ENCODE measurements at places on chromosomes 4 and X. TPM values are rescaled to one million over a fixed set of nuclear protein-coding genes. Genes with fewer than 3 reads are reported as not detected.

GRCh38 chr4:2487632-2488031, 18.7 kb downstream of the RNF4 start:
- DNase-seq: no peak

- DNase-seq: no peak
Measured at GRCh38 chrX:82163701-82164100, 961.8 kb downstream of the SH3BGRL start.

DNA sequence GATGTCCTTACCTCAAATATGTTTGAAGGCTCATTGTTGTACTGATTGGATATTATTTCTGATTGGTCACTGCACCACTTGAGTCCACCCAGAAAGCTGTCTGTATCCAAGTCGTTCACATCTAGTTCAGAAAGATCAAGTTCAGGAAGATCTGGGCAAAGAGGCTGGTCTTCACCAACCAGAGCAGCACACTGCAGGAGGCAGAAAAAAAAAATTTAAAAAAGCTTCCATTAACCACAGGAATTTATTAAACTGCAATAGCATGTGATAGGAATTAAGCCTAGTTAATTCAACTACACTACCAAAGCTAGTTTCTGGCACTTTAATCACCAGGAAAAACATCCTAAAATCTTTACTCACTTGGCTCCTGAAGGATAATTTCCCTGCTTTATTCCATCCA, 5.1 kb downstream of the PPARGC1A start:
- no peak for DNase-seq

- no peak for DNase-seq
Measured at GRCh38 chrX:71872542-71873458, 37.8 kb upstream of the NHSL2 start.

DNA sequence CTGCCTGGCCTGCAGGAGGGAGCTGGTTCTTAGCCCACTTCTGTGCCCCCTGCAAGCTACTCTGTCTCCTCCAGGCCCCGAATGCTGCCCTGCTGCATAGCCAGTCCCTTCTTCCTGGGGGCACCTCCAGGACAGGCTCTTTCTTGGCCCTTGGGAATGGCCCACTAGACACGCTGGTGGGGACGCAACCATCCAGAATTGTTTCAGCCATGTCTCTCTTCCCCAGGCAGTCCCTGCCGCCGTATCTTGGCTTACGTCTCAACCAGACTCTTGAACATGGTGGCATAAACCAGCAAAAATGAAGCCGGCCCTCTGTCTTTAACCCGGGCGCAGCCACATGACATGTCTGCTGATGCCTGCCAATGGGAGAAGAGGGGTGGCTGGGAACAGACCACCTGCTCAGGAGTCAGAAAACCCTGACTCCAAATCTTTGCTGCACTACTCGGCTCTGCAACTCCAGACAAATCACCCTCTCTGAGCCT, 9.0 kb downstream of the LRPAP1 start:
- no peak for DNase-seq

DNA sequence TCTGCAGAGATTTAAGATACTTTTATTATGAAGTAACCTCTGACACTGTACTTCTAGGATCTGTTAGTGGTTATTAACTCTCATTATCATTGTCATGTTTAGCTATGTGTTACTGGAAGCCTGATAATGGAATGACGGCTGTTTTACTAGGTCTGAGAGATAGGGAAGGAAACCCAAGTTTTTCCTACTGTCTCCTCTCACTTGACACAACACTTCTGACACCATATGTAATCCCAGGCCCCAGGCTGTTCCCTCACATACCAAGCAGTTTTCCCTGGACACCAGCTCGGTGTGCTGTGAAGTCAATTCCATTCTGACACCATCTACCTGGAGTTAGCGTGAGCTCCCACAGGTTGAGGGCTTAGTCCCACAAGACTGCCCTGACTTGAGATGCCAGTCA, 85.6 kb downstream of the ZNF674 start:
- DNase-seq: no peak

GRCh38 chr4:47525154-47525819, 40.2 kb downstream of the ATP10D start:
- peak; percentile 89 for DNase-seq

DNA sequence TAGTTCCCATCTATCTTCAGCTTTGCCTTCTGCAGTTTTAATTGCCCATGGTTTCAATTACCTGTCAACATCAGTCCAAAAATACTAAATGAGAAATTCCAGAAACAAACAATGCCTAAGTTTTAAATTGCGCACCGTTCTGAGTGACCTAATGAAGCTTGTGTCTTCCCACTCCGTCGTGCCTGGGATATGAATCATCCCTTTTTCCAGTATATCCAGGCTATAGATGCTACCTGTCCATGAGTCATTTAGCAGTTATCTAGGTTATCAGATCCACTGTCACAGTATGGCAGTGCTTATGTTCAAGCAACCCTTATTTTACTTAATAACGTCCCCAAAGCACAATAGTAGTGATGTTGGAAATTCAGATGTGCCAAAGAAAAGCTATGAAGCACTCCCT, 363.6 kb upstream of the FAM241A start:
- no peak for DNase-seq

GRCh38 chr4:22745234-22745633, 52.5 kb downstream of the GBA3 start:
- DNase-seq: no peak

- no peak for DNase-seq
Measured at GRCh38 chr4:90792696-90793095, 665.5 kb downstream of the CCSER1 start.

DNA sequence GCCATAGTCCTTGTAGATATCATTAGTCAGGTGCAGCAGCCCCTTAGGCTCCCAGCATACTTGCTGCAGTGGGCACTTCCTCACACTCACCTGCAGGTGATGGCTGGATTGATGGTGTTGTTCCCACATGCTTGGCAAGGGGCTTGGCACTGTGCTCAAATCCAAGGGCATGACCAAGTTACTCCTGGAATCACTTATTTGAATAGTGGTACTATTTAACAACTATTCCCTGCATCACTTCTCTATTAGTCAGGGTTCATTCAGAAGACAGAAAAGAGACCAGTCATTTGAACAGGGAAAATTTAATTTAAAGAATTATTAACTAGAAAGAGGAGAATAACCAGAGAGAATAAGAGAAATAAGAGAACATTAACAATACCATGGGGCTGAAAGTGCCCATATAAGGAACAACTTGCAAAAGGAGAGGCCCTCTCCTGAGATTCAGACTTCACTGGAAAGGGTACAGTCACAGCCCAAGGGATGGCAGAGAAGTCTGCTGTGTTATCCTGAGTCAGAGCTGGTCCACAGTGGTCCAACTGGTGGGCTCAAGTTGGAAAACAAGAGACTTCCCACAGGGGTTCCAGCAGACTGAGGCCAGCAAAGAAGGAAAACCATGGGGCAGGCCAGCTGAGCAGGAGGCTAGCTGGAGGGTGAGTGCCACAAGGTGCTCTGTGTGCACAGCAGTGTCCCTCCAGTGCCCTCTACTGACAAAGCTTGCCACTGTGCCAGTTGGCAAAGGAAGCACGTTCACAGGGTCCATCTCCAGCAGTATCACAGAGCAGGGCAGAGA, 9.8 kb downstream of the SPP1 start:
- DNase-seq: peak; percentile 73

GRCh38 chrX:121336831-121337421, 289.5 kb downstream of the GLUD2 start:
- no peak for DNase-seq

GRCh38 chr4:119729835-119730670, 101.4 kb upstream of the PDE5A start:
- peak; percentile 35 for DNase-seq

DNA sequence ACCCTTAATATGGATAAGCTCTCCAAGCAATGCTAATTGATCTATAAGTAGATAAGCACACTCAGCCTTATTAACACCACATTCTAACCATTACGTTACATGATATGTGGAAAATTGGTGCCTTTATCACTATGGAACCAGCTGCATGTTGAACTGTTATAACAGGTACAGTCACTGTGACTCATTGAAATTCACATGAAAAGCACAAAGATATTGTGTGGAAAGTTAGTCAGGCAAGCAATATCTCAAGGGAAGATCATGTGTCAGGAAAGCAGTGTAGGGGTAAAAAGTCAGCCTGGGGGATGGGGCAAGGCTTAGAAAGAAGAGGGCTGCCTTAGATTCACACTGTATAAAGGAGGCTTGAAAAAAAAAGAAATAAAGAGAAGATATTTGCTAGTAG, 313.7 kb upstream of the SMIM31 start:
- DNase-seq: peak; percentile 42

DNA sequence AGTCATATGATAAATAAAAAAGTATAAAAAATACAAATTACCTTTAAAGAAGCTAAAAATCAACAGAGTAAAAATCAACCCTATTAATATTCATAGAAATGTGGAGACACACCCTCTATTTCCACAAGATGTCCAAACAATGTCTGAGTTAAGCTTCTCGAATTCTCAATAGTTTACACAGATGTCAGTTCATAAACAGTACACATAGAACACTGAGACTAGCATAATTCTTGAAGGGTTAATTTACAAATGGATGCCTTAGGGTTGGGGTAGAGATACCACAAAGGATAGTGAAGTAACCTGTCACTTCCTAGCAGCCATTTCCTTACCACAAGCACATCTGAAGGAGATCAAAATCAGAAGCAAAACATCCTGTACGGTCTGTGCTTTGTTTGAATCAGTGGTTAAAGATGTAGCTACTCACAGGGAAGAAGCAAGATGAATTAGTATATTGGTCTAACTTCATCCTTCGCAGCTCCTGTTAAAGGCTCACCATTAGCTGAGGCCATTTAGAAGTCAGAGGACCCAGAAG, 2393.9 kb downstream of the ARAP2 start:
- no peak for DNase-seq

GRCh38 chr4:94895081-94895480, 137.3 kb downstream of the BMPR1B start:
- DNase-seq: no peak

- DNase-seq: no peak
Measured at GRCh38 chr4:71065991-71066510, 72.6 kb downstream of the DCK start.

DNA sequence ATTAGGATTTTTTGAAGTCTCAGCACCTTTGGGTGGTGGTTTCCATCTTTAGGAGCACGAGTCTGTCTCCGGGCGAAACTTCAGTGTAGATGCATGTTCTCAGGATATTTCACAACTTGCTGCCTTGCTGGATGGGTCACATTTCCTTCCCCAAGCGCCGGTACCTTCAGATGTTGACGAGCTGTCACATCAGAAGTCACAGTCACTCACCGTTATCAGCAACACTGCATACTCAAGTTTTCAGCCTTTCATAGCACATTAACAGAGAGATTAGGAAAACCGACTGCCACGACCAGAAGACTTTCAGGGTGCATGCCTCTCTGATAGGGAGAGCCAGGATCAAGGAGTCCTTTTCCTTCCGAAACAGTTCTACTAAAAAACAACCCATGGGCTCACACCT, 77.8 kb downstream of the SHROOM2 start:
- no peak for DNase-seq

- DNase-seq: no peak
Measured at GRCh38 chrX:130645955-130646583, 244.3 kb downstream of the RBMX2 start.

DNA sequence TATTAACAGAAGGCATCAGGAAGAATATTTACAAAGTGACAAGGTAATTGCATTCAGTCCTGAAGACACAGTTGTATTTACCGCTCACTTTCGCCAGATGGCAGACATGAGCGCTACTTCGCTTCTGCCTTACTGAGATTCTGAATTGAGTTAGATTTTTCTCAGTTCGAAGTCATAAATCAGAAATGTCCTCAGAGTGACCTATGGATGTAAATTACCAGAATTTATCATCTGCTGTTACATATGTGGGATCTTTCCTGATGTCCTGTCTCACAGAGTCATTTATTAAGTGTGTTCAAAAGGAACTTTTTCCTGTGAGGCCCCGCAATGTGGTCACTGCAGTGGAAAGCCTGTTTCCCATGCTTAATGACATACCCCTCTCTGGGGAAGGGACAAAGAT, 97.3 kb upstream of the DCLK2 start:
- peak; percentile 75 for DNase-seq

STK32B gene
- total RNA-seq: 0.52 TPM

HNRNPDL gene
- 232 TPM for total RNA-seq

ARHGEF38 gene
- 0.47 TPM for total RNA-seq

TRIM75 gene
- total RNA-seq: not detected

RBMX2 gene
- total RNA-seq: 18.7 TPM

GPC3 gene
- total RNA-seq: not detected

SPRY1 gene
- total RNA-seq: 14.8 TPM

STOX2 gene
- 0.53 TPM for total RNA-seq

ITM2A gene
- total RNA-seq: 0.21 TPM

C4orf17 gene
- not detected for total RNA-seq

All from myocyte (in vitro differentiated cells).